Hair follicle dermal papilla cell (primary cell): ENCODE measurements at places on chromosomes 7 and 10. TPM values are rescaled to one million over a fixed set of nuclear protein-coding genes. Genes with fewer than 3 reads are reported as not detected.

The SRRM3 gene
- total RNA-seq = 0.85 and 1.9 TPM in 2 replicates

The PNLIPRP2 gene
- total RNA-seq = not detected in 2 replicates

The HTR5A gene
- total RNA-seq = not detected in 2 replicates

The IKZF1 gene
- not detected in 2 replicates for total RNA-seq

The GATA3 gene
- total RNA-seq = not detected in 2 replicates
